ENCODE measurements at places on chromosomes 2 and 18. TPM values are rescaled to one million over a fixed set of nuclear protein-coding genes. Genes with fewer than 3 reads are reported as not detected.

DNA sequence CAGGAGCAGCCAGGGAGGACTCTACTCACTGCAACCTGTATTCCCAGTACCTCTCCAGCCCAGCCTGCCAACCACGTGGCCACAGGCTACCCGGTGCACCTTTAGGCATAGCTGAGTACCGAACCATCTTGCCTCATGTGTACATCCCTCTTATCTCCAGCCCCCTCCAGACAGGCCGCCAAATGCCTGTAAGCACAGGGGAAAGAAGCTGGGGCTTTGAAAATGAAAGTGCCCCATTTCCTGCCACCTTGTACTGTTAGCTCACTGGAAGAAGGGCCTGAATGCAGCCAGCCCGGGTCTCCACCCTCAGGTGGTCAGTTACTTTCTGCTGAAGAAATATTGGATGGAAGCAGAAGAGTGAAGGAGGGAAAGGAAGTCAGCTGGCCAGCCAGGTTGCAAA lies 27.2 kb upstream of the RFX8 start:
- DNase-seq = no peak

Gene UBE2E3
- total RNA-seq = 33.5 TPM

Gene CTIF
- total RNA-seq = 4.3 TPM

- no peak for DNase-seq
These were observed 381.0 kb downstream of the OSR1 start for GRCh38 chr2:18977409-18977808.

- no peak for DNase-seq
These were observed 514.9 kb downstream of the PTPRM start for GRCh38 chr18:8081872-8082553.

Gene BOLL
- total RNA-seq = not detected

GRCh38 chr2:3305952-3306351 lies 71.7 kb downstream of the EIPR1 start:
- no peak for DNase-seq

- DNase-seq = no peak
These were observed 273.4 kb upstream of the SIX2 start for GRCh38 chr2:45282646-45283045.

DNA sequence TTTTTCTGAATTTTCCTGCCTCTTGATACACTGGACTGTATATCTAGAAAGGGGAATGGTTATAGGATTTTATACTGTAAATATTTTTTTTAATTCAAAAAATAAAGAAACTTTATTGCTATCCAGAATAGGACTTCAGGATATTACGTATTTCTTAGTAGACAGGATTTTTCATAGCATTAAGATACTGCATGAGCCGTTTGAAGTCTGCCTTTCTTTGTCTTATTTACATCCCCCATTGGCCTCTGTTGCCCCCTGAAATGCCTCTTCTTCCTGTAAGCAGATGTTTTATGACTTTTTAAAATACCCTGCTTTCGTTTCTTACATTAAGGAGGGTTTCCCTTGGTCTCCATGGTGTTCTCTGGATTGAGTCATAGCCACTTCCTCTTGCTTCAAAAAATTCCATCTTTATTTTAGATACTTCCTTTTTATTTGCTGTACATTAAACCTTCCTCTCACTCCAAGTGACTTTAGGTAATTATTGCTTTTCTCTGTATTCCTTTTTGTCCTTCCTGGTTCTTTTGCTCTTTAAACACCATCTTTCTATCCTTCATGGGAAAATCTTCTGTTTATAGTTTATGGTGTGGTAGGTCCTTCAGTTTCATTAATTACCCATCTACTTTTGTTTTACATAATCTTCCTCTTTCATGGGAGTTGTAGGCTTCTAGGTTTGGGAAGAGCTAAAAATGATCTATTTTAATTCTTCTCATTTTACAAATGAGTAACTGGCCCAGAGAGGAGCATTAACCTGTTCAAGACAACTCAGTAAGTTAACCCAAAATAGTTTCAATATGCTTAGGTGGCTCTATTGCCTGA lies 72.6 kb downstream of the ZNF532 start:
- no peak for DNase-seq

Gene CAMKMT
- total RNA-seq = 9.5 TPM

Gene RAB6C
- total RNA-seq = not detected

- DNase-seq = no peak
These were observed 205.8 kb downstream of the SEPTIN10 start for GRCh38 chr2:109408043-109408335.

- DNase-seq = no peak
These were observed 552.8 kb upstream of the PKDCC start for GRCh38 chr2:41495050-41495449.

DNA sequence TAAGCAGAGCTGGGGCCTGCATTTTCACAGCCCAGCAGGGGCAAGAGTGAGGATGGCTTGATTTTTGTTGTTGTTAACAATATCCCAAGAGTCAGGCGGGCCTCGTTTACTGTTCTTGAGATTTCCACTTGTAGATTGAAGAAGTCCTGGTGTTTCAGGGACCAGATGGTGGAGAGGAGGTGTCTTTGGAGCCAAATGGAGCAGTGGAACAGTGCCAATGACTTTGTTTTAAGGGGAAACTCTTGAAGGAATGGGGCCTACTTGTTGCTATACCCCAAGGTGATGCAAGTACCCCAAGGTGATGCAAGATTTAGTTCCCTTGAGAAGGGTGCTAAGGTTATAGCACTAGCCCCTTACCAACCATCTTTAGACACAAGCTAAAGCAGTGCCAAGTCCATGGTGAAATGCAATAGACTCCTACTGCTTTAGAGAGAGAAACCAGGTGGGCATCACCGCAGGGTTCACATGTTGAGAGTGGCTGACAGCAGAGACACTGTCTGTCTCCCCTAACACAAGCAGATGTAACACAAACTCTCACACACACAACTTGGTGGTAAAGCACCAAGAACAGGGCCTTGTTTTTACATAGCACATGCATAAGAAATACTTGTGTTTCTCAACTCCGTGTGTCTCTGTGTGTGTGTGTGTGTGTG lies 44.0 kb downstream of the HK2 start:
- DNase-seq = no peak

Gene TMEM37
- 0.27 TPM for total RNA-seq

- DNase-seq = no peak
These were observed 63.7 kb downstream of the COPS8 start for GRCh38 chr2:237149425-237149824.

- DNase-seq = no peak
These were observed 241.6 kb downstream of the SUCLG1 start for GRCh38 chr2:84217456-84217855.

DNA sequence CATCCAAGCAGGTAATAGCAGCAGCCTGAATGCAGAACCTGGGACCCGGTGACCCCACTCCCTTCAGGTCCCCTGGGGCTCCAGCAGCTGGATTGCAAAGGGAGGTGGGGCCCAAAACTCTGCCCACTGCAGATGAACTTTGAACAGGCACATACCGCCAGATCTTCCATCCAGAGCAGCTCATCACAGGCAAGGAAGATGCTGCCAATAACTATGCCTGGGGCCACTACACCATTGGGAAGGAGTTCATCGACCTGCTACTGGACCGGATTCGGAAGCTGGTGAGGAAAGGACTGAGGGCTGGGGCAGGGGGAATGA lies 9.2 kb upstream of the DNAJB2 start:
- no peak for DNase-seq

DNA sequence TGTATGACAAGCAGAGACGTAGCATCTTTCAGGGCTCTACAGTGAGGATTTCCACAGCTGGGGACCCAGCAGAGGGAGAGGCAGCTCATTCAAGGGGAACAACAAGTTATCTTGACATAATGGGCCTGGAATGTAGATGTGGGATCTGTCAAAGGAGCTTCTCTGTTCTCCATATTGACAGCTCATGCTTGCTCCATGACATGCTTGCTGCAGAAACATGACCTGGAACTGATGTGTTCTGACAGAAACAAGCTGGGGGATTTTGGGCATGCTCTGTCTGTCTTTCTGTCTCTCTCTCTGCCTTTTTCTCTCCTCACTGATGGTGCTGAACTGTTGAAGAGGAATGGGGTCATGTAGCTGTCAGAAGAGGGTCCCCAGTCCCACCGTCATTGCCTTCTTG lies 79.6 kb downstream of the MMADHC start:
- DNase-seq = no peak

DNA sequence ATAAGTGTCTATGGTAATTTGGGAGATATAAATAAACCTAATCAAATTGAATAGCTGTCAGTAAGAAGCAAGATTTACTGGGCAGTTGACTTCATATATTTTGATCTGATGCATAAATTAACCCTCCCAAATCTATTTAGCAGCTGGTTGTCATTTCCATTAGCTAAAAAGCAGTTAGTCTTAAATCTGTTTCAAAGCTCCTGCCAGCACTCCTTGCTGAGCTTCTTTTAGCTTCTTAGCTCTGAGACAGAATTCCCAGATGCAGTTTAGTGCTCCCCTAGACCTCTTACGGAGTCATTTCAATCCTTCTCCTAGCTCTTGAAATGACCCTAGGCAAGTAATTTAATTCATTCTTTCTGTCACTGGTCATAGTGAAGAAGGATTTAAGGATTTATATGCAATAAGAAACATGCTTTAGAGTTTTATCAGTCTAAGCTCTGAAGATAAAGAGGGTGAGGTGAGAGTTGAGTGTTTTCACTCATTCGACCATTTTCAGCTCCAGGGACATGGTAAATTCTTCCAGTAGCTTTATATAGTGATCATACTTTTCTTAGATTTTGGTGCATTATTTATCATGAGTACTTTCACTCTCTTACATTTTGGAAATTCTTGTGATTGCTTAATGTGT lies 98.9 kb downstream of the PHLPP1 start:
- no peak for DNase-seq

DNA sequence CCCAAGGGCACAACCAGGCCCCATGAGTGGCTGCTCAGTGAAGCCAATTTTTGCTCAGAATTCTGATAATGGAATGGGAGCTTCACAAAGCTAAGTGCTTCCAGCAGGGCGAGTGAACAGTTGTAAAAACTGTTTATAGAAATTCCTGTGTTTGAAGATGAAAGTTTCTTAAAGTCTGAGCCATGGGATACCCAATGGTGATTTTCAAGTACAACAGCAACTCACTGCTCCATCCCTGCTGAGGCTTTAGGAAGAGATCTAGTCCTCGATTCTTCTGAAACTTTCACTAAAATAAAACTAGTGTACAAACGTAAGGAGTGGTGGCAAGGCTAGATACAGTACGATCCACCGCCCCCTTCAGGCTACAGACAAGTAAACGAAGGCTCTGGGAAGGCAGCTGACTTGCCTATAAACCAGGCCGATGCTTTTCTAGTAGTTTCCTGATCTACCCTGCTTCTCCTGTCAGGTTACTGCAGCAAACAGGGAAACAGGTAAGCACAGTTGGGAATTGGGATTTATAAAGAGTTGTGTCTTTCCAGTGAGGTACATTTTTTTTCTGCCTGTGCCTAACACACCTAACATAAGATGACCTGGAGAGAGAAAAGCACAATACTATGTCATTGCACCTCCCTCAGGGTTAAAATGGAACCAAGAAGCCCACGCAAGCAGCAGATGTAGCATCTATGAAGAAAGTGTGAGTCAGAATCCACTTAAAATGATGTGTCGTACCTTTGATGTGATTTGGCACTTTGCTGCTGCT lies 108.7 kb downstream of the UXS1 start:
- DNase-seq = peak; percentile 50

Gene ZNF512
- 16.6 TPM for total RNA-seq

Gene SLC9A2
- 0.08 TPM for total RNA-seq

DNA sequence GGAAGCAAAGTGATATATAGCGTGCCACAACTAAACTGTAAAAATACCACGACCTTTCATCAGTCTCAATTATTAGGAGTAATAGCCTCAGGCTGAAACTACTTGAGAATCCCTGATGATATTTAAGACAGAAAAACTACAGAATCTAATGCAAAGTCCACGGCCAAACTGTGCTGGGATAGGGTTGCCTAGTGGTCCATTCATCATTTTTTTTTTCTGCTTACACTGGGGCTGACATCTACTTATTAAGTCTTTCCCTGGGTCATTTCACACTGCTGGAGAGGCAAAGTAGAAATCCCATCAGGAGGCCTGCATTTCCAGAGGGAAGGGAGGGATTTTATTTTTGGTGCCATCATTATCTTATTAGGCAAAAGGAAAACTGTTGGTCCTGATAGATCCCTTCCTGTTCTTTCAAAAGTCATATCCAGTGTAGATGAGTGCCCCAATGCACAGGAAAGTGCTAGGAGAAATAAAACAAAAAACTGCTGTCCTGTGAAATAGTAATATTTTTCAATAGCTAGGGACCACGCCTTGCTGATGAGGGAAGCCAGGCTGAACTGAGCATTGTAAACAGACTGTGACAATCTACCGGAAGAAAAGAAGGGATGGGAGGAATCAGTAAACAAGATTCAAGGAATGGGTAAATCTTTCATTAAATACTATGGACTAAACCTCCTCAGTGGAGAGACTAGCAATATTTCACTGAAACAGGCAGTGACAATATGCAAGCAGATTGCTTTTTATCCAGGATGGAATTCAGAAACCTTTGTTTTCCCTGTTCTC lies 644.3 kb downstream of the IRS1 start:
- DNase-seq = no peak

Gene REG3G
- total RNA-seq = not detected

Gene ZC3H8
- 32.0 TPM for total RNA-seq

- DNase-seq = no peak
These were observed 62.9 kb downstream of the AFTPH start for GRCh38 chr2:64586883-64587481.

- peak; percentile 54 for DNase-seq
These were observed 69.9 kb upstream of the DLX2 start for GRCh38 chr2:172172513-172173173.

Gene UBXN2A
- total RNA-seq = 11.0 TPM

DNA sequence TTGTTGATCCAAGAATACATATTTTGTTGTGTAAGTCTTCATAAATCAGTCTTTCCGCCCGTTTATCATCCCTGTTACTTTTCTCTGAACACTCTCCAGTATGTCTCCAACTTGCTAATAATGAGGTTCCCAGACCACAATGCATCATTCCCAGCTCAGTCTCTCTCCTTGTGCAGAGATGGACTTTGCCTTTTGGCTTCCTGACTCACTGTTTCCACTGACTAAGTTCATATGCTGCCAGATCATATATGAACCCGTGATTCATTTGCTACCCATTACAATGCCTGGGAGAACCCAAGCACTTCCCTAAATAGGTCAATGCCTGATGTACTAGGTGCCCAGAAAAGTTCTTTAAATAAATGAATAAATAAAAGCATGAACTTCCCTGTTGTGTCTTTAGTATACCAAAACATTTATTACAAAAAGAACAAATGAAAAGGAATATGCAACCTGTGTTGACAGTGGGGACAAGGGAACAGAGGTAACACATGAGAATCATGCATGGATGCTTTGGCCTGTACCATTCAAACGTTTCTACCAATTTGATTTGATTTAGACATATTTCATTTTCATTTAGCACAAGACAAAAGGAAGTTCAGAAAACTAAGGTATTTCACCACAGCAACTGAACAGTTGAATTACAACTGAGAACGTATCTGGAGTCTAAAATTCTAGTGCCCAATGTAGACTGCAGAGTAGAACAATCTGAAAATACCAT lies 215.4 kb upstream of the HNRNPA3 start:
- no peak for DNase-seq
